Neuronal stem cell (in vitro differentiated cells): ENCODE measurements at places on chromosomes 11 and 22.

- H3K4me3 ChIP-seq = no peak overlapping the region
- no peaks in the 10 kb centered on the region for H3K27me3 ChIP-seq
- H3K27ac ChIP-seq = no peak overlapping the region
- peaks cover 2% of the 10 kb centered on the region for H3K4me1 ChIP-seq
- no peak for DNase-seq
Observed at GRCh38 chr11:2765491-2765890, 65.7 kb upstream of the KCNQ1OT1 start.

- H3K36me3 ChIP-seq = no peaks in the 10 kb centered on the region
- H3K27me3 ChIP-seq = no peaks in the 10 kb centered on the region
- H3K4me1 ChIP-seq = peaks cover 3% of the 10 kb centered on the region
- H3K4me3 ChIP-seq = no peak overlapping the region
- no peak overlapping the region for H3K27ac ChIP-seq
Observed at GRCh38 chr11:14112721-14113120, 150.2 kb downstream of the SPON1 start.

- no peaks in the 10 kb centered on the region for H3K36me3 ChIP-seq
- peaks cover 8% of the 10 kb centered on the region for H3K4me1 ChIP-seq
- H3K27ac ChIP-seq = peak overlapping the region; percentile 61
- no peaks in the 10 kb centered on the region for H3K27me3 ChIP-seq
- DNase-seq = peak; percentile 37
Observed at GRCh38 chr11:10490398-10491241, 35.6 kb downstream of the AMPD3 start.

- no peak for DNase-seq
- no peak overlapping the region for H3K27ac ChIP-seq
- H3K36me3 ChIP-seq = no peaks in the 10 kb centered on the region
- H3K4me1 ChIP-seq = no peaks in the 10 kb centered on the region
- no peaks in the 10 kb centered on the region for H3K27me3 ChIP-seq
Observed at GRCh38 chr11:107696140-107696539, 15.7 kb downstream of the SLN start.

- DNase-seq = no peak
- no peak overlapping the region for H3K27ac ChIP-seq
- no peaks in the 10 kb centered on the region for H3K36me3 ChIP-seq
Observed at GRCh38 chr22:30235687-30236170, 10.8 kb downstream of the LIF start.

DNA sequence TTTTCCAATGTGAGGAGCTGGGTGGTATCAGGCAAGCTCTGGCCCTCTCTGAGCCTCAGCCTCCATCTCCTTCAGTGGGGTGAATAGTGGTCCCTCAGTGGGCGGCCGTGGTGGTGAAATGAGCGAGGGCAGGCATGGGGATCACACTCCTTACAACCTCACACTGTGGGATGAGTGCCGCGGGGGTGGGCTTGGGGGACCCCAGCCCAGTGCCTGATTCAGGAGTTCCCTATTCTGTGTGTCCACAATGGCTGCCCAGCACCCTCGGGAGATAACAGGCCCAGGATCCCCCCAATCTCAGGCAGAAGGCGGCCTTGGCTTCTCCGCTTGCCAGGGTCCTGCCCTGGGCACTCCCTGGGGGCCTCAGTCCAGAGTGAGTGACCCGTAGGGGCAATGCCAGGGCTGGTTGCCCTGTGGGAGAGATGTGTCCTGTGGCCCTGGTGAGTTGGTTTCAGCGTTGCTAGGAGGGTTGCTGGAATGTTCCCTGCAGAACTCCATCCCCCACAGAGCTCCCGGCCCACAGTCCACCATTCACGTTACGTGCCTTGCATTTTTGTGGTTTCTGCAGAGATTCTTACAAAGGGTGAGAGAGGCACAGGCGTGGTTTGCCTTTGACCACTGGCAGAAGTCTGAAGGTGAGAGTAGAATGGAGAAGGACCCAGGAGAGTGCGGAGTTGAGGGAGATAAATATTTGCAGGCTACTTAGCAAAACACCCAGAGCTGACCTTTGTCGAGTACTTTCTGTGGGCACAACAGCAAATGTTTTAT is 2.9 kb downstream of the ALDH3B1 start:
- peaks cover 67% of the 10 kb centered on the region for H3K4me1 ChIP-seq
- DNase-seq = no peak
- H3K4me3 ChIP-seq = peak overlapping the region; percentile 11

DNA sequence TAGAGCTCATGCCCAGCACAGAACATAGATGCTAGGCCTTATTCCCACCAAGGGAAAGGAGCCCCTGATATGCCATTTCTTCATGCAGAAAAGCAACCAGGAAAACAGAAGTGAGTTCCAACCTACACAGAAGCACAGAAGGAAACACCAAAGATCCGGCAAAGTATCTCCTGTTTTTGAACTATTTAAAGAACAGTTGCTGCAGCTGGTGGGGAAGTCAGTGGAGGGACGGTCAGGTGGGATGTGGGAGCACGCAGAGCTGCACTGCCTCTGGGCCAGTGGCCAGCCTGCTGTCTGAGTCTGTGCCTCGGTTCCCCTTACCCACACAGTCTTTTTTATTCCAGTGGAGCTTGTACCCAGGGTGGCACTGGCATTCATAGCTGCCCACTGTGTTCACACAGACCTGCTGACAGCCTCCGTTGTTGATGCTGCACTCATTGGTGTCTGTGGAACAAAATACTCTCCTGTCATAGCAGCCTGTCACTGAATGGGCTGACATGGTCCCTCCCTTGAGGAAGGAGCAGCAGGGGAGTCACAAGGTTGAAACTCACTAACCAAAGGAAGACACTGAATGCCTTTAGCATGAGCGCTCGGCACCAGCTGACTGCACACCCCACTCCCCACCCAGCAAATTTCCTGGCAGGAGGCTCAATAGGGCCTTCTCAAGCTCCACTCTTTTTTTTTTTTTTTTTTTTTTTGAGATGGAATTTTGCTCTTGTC is 37.9 kb downstream of the SCUBE2 start:
- H3K36me3 ChIP-seq = no peaks in the 10 kb centered on the region
- H3K27me3 ChIP-seq = peaks cover 8% of the 10 kb centered on the region
- no peak for DNase-seq
- H3K4me3 ChIP-seq = peak overlapping the region; percentile 11

DNA sequence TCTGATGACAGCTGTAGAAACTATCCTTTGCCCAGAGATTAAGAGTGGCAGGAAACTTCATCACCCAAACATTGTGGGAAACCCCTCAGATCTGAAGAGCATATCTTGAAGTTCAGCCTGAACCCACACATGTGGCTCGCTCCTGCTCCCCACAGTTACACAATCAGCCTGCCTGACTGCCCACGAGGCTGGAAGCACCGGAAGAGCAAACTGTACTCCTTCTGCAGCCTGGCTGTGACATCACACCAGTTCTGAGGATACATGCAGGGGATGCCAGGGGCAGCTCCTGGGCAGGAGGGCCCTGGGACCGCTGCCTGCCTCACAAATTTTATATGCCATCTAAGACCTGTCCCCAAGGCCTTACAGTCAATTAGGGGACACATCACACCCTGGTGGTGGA is 444.4 kb downstream of the BUD13 start:
- no peaks in the 10 kb centered on the region for H3K4me1 ChIP-seq
- H3K27ac ChIP-seq = no peak overlapping the region
- DNase-seq = no peak
- no peak overlapping the region for H3K4me3 ChIP-seq
- H3K36me3 ChIP-seq = no peaks in the 10 kb centered on the region

DNA sequence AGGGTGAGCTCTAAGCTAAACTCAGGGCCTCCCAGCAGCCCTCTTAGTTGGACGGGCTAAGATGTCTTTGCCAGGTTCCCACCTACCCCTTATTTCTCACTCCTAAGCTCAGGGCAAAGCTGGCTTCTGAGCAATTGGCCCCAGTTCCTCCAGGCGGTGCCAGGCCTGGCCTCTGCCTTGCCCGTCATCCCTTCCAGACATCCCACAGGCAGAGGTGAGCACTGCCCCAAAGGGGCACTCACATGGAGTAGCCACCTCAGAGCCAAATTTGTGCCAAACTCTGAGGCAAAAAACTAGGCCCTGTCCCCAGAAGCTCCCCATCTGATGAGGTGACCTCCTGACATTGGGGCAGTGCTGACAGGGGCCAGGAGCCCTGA is 9.7 kb downstream of the RHOD start:
- H3K4me3 ChIP-seq = no peak overlapping the region
- H3K27me3 ChIP-seq = no peaks in the 10 kb centered on the region
- H3K4me1 ChIP-seq = no peaks in the 10 kb centered on the region
- DNase-seq = no peak
